NCI-H1694 treated with DMSO at 0.1 percent for 48 hours (cell line): ENCODE measurements at places on chromosomes 16 and 17.

- no peak for DNase-seq
These were observed 120.0 kb upstream of the HS3ST4 start for GRCh38 chr16:25571712-25572111.

DNA sequence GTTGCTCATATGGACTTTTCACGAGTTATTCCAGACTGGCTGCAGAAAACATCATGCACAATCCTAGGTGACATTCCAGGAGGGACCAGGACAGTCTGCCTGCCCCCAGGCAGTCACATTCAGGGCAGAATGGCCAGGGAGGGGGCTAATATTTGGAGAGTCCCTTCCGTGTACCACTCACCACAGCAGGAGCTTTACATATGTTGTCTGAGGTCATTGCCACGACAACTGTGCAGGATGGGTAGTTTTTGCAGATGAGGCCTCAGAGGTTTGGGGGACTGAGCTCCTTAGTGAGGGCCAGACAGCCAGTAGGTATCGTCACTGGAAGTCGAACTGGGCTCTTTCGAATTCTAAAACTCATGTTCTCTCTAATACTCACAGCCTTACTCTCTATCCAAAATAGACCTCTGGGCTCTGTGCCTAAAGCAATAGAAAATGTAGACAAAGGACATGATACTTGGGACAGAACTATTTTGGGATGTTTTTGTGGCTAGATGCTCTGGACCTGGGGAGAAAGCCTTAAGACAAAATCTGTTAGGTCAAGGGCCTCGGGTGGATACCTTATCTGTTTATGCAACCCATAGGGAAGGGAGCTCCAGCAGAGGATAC lies 338.5 kb downstream of the MAF start:
- DNase-seq = no peak

DNA sequence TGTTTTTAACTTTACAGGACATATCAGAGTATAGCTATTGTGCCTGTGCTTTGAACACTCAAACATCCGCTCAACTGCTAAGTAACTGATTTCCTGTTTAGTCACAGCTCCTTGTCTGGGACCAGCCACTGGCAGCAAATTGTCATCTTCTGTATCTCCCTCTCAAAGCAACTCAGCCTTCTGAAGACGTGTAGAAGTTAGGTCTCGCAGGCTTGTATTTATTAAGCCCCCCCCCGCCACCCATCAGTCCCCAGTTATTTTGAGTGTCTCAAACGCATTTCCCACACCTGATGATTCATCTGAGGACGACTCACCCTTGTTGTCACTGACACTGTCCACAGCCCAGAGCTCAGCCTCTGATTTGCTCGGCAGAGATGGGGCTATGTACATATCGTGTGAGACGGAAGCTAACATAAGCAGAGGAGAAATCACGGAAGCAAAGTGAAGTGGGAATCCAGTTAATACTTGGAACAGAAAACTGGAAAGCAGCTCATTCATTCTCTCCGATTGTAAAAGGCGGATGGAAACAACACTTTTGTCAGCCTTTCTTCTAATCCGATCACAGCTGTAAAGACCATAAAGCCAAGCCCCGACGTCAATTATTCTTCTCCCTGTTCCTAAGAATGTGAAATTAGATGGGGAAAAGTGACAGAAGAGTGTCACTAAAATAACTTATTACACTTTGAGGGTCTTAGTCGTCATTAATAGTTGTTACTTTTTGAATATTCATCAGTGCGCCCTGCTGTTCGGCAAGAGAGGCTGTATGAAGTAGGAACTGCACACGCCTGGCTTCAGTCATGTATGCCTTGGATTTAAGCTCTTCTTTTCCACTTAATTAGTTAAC lies 64.2 kb downstream of the PITPNC1 start:
- no peak for DNase-seq

GRCh38 chr17:75827308-75828075 lies 16.7 kb downstream of the UNC13D start:
- peak; percentile 82 for DNase-seq

DNA sequence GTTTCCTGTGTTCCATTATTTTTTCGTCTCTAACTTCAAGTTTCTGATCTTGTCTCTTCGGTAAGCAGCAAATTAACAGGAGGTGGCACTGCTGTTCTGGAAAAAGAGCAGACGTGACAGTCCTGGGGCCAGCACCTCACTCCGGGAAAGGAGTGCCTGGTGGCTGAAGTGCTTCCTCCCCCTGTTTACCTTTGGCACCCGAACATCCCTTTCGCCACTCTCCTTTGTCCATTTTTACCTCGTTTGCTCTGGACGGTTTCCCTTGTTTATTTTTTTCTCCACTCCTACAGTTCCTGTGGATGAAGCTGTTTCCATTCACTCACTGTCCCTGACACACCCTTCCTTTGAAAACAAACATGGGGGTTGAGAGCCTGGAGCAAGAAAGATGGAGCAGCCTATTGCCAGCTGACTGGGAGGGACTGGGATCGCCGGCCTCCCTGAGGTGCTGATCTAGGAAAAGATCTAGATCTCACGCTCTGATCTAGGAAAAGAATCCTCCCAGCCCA lies 12.6 kb downstream of the SAP30BP start:
- no peak for DNase-seq

GRCh38 chr16:8568231-8568617 lies 22.1 kb downstream of the TMEM114 start:
- no peak for DNase-seq

DNA sequence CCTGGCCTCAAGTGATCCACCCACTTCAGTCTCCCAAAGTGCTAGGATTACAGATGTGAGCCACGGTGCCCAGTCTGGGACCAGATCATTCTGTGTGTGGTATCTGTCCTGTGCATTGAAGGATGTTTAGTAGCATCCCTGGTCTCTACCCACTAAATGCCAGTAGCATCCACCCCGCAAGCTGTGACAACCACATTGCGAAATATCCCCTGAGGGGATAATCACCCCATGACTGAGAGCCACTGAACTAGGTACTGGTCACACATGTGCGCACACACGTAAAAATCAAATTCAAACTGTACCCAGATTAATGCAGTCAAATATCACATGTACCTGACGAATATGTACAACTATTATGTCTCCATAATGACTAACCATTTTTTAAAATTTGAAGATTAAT lies 35.8 kb downstream of the TEKT5 start:
- DNase-seq = no peak

DNA sequence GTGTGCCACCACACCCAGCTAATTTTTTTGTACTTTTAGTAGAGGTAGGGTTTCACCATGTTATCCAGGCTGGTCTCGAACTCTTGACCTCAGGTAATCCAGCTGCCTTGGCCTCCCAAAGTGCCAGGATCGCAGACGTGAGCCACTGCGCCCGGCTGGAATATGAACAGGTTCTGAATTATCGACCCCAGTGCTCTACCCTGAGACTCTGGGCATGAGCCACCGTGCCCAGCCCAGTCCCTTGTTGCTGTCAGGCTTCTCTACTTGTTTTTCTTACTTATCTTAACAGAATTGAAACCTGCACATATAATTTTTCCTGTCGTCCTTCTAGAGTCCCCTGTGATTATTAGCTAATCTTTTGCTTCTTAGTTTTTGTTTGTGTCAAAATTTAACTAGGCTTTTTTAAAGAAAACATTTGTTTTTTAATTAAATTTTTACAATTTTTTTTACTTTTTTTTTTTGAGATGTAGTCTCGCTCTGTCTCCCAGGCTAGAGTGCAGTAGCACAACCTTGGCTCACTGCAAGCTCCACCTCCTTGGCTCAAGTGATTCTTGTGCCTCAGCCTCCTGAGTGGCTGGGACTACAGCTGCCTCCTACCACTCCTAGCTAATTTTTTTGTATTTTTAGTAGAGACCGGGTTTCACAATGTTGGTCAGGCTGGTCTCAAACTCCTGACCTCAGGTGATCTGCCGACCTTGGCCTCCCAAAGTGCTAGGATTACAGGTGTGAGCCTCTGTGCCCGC lies 66.7 kb downstream of the AP2B1 start:
- DNase-seq = no peak

DNA sequence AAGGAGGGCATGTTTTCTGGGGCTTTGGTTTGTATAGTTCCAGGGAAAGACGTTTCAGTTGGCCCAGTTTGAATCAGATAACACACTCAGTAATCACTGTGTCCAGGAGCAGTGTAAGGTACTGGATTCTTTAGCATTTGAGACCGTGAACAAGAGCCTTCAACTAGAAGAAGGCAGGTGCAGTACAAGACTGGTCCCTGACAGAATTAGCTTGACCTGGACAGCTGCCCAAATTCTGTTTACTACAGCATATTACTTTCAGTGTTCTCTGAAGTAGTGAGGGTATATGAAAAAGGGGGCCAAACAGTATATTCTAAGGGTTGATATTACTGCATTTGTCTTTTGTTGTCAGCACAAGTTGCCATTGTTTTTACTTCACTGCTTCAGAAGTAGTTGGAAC lies 81.3 kb downstream of the COX10 start:
- no peak for DNase-seq

DNA sequence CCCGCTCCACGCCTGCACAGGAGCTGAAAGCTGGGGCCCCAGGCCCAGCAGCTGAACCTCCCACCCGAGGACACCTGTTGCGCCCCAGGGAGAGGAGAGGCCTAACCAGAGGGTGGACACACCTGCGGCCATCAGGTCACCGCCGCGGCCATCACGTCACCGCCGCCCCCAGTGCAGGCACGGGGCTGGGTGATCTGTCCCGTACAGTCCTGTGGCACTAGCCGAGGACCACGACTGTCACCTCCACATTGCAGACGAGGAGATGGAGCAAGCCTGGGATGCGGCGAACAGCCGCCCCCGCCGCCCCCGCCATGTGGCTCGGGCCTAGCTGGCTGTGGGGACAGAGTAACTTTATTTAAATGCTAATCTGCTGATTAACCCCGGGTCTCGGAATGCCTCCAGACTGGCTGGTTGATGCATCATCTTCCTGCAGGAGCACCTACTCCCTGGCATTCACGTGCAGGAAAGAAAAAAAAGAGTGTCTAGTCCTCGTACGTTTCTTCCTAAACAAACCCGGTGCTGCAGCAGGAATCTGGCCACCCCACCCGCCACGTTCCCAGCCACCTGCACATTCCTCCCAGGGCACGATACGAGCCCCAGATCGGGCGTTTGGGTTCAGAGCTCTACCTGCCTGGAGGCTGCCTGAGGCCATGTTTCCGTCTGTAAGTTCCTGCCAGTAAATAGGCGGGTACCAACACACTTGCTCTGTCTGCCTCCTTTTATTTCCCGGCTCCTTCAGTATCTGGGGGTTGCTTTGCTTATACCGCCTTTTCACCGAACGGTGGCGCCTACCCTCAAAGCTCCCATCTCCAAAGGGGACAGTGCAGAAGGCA lies 29.9 kb downstream of the PIEZO1 start:
- no peak for DNase-seq

GRCh38 chr17:65742403-65743307 lies 181.2 kb upstream of the AXIN2 start:
- no peak for DNase-seq

- DNase-seq = no peak
These were observed 16.3 kb downstream of the ANKFY1 start for GRCh38 chr17:4247361-4247970.

DNA sequence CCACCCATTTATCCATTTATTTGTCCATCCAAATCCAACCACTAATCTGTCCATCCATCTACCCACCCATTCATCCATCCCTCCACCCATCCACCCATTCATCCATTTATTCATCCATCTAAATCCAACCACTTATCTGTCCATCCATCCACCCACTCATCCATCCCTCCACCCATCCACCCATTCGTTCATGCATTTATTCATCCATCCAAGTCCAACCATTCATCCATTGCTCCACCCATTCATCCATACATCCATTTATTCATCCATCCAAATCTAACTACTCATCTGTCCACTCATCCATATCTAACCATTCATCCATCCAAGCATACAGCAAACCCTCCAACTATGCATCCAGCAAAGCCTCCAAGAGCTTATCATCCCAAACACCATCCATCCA lies 267.3 kb downstream of the XYLT1 start:
- no peak for DNase-seq

- DNase-seq = no peak
These were observed 10.6 kb downstream of the MSI2 start for GRCh38 chr17:57266902-57267311.

- DNase-seq = no peak
These were observed 41.9 kb upstream of the RBBP6 start for GRCh38 chr16:24497440-24497839.

DNA sequence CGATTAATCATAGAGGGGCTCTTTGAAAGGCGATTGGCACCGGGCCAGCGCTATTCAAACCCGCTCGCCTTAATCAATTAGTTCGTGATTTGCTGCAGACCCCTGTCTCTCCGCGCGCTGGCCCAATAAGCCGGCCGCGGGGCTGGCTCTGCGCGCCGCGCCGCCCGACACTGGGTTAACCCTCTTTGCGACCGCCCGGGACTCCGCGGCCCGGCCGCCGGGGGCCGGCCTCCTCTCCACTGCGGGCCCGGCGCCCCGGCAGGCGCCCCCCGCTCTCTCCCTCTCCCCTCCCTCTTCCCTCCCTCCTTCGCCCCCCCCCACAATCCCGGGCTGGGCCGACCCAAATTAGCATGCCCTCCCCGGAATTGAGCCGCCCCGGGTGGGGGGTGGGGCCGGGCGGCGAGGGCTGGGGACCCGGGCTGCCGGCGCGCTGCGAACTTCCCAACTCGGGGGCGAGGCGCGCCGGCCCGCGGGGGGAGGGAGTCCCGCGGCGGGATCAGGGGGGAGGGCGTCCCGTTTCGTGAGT lies 428 bp upstream of the SALL1 start:
- DNase-seq = peak; percentile 28

GRCh38 chr16:10694306-10694705 lies 424 bp downstream of the TEKT5 start:
- DNase-seq = no peak

GRCh38 chr17:46082257-46082656 lies 83.2 kb downstream of the STH start:
- no peak for DNase-seq

DNA sequence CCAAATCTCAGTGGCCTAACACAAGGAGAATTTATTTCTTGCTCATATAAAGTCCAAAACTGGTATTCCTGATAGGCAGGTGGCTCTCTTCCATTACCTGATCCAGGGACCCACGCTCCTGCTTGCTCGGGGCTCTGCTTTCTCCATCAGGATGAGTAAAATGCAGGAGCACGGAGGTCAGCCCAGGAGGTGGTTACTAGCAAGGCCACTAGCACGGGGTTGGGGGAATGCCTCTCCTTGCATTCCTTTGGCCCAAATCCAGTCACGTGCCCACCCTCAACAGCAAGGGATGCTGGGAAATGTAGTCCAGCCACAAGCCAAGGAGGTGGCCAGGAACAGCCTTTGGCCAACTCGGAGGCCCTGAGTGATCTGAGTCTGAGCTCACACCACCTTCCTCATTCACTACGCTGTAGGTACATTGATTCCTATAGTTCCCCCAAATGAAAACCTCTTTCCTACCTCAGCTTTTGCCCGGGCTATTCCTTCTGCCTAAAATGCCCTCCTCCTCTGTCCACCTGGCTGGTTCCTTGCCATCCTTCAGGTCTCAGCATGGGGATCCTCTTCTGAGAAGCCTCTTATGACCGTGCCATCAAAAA lies 38.3 kb upstream of the HAPSTR1 start:
- no peak for DNase-seq

- DNase-seq = no peak
These were observed 800.0 kb downstream of the CDH11 start for GRCh38 chr16:64321881-64322280.

GRCh38 chr17:63988741-63989621 lies 9.2 kb upstream of the PRR29 start:
- DNase-seq = no peak

- no peak for DNase-seq
These were observed 19.8 kb downstream of the NPTX1 start for GRCh38 chr17:80456465-80457235.
